ENCODE measurements at places on chromosomes 7 and 10.

DNA sequence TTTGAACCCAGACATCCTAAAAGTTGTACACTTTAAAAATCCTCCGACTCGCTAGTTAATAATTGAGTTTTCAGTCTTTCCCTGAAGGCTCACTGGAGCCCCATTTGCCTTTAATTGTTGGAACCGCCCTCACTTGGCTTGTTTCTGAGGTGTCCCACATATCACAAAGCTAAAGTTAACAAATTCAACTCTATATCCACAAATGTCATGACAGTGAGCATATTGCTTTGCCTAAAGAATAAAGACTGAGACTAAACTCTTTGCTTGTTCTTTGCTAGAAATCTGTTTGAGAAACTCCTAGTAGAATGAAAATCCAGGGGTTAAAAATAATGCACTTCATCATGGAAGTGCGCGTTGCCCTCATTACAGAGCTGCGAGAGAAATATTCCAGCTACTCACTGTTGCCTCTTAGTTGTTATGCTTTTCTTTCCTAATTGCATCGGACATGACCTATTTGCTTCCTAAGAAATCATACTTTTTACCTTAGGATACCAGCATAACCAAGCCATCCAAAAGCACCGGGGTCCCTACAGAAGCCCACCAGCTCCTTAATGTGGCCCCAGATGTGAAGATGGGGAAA, 752 bp downstream of the THSD7A start:
- DNase-seq, result peak; percentile 42

GRCh38 chr7:142583446-142583845, 165.8 kb upstream of the PRSS1 start:
- peak; percentile 88 for DNase-seq

DNA sequence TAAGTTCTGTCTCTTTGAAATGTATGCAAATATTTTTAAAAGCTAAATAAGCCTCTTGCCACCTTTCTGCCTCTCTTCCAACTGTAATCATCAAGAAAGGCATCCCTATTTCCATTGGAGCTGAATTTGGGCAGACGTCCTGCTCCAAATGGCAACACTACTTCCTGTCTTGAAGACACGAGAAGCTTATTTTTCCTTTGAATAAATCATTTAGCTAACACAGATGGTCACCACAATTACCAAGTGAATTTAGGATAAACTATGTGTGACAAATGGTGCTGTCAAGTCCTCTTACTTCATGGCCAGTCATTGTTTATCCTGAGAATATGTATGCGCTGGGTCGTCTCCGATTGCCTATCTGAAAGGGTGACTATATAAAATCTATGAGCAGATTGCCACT, 268.0 kb downstream of the ANKRD7 start:
- no peak for DNase-seq

GRCh38 chr7:107632492-107632865, 28.1 kb upstream of the SLC26A4 start:
- no peak for DNase-seq

GRCh38 chr10:77542710-77543259, 94.8 kb downstream of the KCNMA1 start:
- DNase-seq, result no peak

DNA sequence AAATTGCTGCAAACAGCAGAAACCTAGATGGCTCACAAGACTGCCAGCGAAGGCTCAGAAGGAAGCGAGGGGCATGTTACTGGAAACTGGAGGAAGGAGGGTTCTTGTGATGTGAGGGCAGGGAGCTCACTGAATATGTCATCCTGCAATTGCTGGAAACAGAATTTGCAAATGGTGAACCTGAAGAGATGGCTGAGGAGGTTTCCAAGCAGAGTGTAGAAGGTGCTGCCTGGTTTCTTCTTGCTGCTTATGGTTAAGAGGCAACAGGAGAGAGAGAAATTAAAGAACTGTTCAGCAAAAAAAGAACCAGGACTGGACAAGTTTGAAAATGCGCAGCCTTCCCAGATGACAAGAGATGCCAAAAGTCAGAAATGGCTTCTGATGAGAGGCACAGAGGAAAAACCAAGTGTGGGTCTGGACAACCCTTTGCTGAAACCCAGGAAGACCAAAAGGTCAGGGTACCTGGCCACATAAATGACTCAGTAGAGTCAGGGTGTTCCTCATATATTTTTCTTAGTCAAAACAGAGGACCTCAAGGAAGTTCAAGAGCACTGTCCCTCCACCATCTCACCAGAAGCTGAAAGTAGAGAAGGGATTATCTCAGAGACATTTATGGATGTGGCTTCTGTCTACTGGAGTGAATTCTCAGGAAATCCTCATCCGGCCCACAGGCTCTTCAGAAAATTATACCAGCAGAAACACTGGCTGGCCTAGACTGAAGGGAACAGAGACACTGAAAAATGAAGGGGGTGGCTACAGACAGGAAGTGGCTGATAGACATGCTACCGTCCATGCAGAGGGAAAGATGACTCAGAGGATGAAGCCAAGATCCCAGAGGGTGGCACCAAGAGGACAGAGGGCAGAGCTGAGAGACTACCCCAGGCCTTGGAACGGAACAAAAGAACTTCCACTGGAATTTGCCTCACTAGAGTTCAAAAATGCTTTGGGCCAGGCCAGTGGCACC, 10.1 kb downstream of the PAPOLB start:
- DNase-seq, result peak; percentile 10

GRCh38 chr10:59898125-59898835, 8.1 kb downstream of the CCDC6 start:
- DNase-seq, result no peak

DNA sequence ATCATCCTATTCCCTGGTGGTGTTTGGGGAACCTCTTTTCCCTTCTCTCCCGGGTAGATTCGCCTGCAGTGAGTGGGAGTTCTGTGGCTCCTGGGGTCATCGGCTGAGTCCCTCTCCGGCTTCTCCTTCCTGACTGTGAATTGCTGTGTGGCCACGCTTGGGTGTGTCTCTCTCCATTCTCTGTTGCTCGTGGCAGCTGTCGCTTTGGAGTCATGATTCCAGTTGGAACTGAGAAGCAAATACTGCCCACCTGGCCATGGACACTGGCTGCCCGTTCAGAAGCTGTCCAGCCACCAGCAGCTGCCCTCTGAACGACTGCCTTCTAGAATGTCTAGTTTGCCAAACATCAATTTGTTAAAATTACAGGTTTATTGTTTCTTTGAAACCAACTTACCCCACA, 23.1 kb upstream of the PITRM1 start:
- DNase-seq, result no peak

DNA sequence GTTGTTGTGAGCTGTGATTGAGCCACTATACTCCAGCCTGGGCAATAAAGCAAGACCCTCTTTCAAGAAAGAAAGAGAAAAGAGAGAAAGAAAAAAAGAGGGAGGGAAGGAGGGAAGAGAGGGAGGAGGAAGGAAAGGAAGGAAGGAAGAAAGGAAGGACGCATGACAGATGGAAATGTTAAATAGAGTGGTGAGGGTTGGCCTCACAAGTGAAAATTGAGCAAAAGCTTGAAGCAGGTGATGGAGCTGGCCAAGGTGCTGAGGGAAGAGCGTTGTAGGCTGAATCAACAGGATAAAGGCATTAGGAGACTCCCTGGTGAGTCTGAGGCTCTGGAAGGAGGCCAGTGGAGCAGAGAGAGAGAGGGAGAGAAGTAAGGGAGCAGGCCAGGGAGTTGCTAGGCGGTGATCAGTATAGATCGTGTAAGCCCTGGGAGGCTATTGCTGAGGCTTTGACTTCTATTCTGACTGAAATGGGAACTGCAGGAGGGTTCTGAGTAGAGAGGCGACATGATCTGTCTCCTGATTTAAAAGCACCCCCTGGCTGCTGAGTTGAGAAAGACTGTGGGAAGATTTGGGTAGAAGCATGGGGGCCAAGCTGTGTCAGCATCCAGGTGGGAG, 26.5 kb upstream of the TMEM248 start:
- peak; percentile 51 for DNase-seq

DNA sequence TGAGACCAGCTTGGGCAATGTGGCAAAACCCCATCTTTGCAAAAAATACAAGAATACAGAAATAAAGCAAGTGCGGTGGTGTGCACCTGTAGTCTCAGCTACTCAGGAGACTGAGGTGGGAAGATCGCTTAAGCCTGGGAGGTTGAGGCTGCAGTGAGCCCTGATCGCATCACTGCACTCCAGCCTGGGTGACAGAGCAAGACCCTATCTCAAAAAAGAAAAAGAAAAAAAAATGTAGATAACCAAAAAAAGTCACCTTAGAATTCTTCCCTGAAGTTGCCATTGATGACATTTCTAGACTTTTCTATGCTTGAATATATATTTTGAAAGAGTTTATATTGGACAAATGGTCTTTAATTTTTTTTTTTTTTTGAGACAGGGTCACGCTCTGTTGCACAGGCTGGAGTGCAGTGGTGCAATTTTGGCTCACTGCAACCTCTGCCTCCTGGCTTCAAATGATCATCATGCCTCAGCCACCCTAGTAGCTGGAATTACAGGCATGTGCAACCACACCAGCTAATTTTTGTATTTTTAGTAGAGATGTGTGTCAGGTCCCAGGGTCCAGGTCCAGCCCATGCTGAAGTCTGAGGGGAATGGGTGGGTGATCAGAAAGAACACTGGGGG, 35.1 kb upstream of the MTPAP start:
- DNase-seq, result no peak

DNA sequence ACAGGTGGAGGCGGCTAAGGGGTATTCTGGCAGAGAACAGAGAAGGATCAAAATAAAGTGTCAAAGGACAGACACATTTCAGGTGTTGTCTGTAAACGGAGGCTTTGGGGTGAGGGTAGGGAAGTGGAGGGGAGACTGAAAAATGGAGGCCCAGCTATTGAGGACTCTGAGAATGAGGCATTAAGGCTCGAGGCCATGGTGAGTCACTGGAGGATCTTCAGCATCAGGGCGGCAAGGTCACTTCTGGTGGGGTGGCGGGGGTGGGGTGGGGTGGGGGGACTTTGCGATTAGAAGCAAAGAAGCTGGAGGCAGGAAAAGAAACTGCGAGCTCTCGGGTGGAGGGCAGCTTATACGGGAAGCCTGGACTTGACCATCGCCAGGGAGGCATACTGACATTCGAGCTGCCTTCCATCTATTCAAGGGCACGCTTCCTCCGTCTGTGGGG, 58.4 kb upstream of the PCGF5 start:
- DNase-seq, result peak; percentile 57

GRCh38 chr10:123759501-123760031, 93.4 kb downstream of the GPR26 start:
- DNase-seq, result no peak

DNA sequence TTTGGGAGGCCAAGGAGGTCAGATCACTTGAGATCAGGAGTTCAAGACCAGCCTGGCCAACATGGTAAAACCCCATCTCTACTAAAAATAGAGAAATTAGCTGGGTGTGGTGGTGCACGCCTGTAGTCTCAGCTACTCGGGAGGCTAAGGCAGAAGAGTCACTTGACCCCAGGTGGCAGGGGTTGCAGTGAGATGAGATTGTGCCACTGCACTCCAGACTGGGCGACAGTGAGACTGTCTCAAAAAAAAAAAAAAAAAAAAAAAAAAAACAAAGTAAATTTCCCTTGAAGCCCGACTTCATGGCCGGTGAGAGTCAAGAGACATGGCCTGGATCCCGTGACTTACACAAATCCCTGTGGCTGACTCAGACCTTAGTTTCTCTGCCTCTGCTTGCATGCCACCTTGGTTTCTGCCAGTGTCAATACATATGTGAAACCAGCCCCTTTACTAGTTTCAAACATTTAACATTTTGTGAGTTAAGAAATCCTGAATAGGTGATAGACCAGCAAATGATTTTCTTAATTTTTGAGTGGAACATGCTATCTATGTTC, 62.8 kb downstream of the ZEB1 start:
- DNase-seq, result peak; percentile 35
